Cerebellar nuclear complex (tissue), 1 donor: ENCODE measurements at places on chromosomes 7 and 10.

DNA sequence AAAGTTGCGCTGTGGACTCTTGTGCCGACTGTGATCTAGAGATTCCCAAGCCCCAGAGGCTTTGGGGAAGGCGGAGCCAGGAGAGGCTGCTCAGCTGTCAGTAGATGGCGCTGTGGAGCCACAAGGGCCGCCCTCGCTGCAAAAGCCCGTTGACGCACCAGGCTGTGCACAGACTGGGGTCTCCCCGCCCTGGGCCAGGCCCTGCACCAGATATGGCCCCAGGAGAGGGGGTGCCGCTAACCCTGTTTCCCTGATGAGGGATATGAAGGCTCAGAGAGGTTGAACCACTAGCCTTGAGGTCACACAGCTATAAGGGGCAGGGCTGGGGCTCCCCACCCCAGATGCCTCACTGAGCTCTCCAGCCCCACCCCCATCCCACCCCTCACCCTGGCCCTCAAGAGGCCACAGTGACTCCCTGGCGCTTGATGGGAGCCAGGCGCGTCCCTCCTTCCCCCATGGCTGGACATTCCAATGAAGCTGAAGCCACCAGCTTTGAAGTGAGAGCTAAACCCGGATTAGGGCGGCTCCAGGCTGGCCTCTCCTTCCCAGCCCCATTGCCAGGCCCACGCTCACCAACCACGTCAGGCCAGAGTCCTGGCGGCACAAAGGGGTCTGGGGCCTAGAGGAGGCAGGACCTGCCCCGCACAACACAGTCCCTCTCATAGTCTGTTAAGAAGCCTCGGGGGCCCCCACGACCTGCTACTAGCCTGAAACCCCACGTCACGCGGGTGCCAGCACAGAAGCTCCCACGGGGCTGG lies 26.4 kb downstream of the MYL10 start:
- DNase-seq = no peak

DNA sequence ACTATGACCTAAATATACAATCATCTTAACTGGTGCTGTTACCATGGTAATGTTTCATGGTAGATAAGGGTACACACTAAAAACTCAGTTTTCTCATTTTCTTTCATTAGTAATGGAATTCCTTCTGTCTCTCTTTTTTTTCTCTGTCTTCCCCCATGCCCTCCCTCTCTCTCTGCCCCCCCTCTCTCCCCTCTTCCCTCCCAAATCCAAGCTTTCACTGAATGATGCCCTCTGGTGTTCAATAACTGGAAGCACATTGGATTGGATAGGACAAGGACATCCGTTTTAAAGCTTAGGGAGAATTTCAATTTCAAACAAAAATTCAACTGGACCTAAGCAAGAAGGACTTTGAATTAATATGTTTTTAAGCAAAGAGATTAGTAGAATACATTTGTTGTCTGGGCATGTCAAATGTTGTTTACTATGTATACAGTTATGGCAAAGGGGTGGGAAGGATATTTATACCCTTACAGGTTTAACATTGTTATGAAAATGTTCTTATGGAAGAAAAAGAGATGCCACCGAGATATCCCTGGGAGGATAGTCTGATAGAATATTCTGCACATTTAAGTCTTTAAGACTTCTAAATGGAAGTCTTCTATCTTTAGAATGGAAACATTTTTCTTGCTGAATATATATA lies 6.1 kb downstream of the CHRM2 start:
- DNase-seq = no peak

- no peak for DNase-seq
Measured at GRCh38 chr10:28790146-28790545, 112.8 kb downstream of the BAMBI start.

- DNase-seq = peak; percentile 67
Measured at GRCh38 chr10:119669975-119670640, 18.9 kb downstream of the BAG3 start.

DNA sequence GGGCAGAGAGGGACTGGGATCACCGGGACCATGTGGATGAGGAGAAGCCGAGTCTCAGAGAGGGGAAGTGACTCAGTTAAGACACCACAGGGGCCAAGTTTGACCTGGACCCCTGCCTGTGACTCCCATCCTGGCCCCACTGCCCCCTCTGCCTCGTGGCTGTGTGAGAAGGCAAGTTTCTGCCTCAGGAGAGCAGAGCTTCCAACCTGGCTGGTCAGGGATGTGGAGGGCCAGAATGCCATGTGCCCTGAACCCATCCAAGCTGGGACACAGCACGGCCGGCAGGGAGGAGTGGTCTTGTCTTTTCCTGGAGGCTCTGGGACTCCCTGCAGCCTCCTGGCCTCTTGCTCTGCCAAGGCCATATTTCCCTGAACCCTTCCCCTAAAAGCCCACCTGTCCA lies 19.5 kb downstream of the WDFY4 start:
- DNase-seq = no peak

DNA sequence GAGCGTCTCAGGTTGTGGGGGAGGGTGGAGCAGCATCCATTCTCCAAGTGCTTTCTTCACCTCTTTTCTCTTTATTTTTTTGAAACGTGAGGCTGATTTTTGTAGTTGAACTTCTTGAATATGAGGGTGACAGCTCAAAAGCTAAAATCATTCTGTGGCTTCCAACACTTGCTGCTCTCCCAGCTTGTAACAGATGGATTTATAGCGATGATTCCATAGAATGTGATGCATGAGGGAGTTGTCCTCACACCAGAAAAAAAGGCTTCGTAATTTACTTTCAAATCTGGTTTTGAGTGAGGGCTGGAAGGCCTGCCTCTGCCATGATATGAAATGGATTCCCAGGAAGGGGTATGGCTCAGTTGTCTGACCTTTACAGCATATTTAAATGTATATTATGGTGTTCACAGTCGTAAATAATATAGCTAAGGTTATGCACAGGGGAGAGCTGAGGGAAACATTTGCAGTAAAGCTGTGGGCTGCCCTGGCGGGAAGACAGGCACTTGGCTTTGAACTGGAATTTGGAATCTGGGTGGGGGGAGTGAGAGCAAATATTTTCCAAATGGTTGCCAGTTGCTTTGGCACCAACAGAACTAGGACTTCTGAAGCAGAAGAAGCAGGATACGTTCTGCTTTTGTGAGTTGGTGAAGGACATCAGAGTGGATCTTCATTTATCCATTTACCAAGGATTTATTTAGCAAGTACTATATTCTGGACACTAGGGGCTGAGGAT lies 166.7 kb downstream of the SORCS3 start:
- no peak for DNase-seq

DNA sequence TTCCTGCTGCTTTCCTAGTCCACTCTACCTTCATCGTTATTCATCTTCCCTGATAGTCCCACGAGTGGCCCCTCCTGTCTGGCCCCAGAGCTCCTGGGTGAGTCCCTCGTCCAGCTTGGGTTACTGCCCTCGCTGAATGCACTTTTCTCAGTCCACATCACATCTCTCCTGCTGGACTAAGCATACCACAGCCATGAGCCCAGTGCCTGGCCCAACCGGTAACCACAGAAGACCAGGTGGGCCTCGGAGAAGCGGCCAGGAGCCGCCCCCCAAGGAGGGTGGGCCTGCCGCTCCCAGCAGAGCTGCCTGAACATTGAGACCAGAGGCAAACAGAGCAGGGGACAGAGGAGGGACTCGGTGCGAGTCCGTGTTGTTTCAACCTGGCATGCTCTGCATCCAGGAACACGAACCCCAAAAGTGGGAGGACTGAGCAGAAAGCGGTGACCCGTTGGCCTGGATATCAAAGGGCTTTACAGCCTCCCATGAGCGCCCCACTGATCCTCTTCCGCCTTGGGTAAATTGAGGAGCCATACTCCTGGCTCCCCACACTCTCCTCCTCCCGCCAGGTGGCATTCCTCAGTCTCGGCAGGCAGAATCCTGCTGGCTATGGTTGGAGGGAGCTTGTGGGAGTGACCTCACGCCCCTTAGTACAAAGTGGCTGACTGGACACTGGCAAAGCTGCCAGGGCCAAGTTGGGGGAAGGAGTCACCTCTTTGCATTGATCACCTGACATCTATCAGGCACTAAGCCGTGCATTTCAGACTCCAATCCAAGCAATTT lies 13.3 kb downstream of the TMEM72 start:
- no peak for DNase-seq

DNA sequence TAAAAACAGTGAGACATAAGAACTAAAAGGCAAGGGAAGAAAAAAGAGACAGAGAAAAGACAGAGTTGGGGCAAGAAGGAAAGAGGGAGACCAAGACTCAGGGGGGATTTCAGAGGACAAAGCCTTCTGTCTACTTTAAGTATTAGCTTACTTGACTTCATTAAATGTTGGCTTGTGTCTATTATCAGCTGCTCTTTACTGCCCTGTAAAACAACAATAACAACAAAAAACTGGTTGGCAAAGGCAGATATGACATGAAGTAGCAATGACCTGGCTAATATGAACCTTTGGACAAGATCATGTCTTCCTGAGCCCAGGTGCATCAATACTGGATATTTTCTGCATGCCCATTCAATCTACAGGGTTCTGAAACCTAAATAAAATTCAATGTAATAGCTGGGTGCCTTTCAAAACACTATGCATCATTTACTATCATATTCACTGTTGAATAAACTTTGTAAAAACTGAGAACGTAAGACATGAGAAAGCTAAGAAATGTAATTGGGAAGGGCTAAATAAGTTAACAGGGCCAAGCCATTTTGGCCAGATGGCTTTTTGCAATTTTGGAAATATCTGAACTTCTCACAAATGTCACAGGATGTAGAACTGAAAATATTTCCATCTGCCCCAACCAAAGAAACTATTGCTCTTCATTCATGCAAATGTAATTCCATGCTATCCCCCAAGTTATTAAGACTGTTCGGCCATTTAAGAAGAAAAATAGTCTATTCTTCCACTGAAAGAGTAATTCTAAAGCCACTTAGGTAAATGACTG lies 49.4 kb downstream of the LRRN3 start:
- no peak for DNase-seq

- no peak for DNase-seq
Measured at GRCh38 chr10:79052291-79053080, 16.3 kb upstream of the ZMIZ1 start.

GRCh38 chr10:31536302-31536701 lies 217.3 kb downstream of the ZEB1 start:
- DNase-seq = no peak

- no peak for DNase-seq
Measured at GRCh38 chr10:88530629-88531391, 52.3 kb downstream of the RNLS start.

DNA sequence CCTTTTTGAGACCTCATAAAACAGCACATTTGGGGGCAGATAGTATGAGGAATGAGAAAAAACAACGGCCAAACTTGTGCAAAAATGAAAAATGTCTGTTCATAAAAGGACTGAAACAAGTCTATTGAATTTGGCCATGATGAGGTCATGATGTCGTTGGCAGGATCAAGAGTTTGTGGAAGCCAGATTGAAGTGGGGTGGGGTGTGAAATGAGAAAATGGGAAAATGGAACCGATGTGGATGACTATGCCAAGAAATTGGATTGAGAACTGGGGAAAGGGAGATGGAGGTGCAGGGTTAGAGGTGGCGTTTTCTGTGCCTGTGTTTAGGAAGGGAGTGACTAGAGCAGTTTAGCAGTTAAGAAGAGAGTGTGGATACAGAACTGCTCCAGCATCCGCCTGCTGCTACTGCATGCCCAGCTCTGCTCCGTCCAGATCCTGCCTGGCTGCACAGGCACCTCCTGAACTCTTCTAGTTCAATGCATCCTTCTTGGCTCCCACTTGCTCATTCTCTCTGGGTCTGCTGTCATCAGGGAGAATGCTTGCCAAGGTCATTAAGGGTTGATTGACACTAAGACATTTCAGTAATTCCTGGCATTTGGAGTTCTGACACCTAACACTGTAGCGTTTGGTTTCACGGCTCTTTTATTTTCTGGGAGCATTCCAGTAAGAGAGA lies 111.9 kb downstream of the GALNT17 start:
- DNase-seq = peak; percentile 33

- no peak for DNase-seq
Measured at GRCh38 chr7:132141109-132141508, 435.2 kb downstream of the PLXNA4 start.

GRCh38 chr10:70163448-70163847 lies 6.9 kb downstream of the SAR1A start:
- DNase-seq = no peak

GRCh38 chr7:157817433-157817832 lies 480.6 kb downstream of the DNAJB6 start:
- DNase-seq = no peak

DNA sequence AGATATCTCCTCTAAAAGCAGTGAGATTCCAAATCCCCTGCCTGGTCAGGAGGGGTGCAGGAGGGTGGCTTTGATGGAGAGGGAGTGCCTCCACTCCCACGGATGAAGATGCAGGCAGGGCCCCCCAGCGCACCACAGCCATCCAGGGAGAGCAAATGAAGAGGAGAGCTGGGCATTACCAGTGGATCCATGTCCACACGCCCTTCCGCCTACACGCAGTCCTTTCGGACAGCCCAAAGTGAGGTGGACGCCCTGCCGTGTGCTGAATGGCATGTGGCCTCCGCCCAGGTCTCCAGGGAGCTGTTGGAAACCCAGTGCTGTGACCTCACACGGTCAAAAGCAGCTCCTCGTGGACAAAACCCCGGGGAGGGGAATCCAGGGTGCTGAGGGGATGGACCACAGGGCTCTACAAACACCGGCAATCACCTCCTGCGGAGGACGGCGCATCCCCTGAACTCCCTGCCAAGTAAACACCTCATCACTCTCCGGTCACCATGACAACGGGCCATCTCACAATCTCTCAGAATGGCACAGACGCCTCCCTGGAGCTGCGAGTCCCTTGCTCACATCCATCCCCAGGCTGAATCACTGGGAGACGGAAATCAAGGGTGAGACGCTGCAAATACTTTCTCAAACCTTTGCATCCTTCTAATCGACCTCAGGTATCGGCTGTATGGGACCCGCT lies 35.0 kb upstream of the DNAAF5 start:
- no peak for DNase-seq

DNA sequence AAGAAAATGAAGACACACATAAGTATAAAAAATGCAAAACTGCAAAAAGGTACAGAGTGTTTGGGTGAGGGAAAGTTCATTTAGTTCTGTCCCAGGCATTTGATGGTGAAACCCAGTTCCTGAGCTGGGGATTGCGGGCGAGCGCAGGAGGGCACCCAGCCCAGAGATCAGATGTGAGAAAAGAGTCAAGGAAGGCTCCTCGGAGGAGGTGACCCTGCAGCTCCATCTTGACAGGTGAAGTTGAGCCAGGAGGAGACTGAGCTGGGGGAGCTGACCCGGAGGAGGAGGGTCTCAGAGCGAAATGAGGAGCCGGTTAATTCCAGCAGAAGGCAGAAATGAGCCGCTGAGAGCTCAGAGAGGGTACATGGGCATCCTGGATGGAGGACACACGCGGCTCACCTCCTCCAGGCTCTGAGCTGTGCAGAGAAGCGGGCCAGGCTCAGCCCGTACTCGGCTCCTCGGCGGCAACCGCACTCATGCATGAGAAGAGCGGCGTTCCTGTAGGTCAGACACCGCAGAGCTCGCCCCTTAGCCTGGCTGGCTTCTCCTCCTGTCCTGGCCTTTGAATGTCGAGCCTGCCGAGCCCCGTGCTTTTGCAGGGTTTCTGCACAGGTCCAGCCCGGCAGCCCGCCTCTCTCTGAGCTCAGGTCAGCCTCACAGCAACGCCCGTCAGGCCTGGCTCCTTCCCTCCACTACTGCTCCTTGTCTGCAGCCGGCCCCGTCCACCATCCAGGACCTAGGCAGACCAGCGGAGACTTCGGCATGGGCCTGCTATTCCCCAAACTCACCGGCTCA lies 9.5 kb upstream of the RAMP3 start:
- DNase-seq = no peak
